Kasumi-1 (cell line): ENCODE measurements at places on chromosomes 5 and 9.

DNA sequence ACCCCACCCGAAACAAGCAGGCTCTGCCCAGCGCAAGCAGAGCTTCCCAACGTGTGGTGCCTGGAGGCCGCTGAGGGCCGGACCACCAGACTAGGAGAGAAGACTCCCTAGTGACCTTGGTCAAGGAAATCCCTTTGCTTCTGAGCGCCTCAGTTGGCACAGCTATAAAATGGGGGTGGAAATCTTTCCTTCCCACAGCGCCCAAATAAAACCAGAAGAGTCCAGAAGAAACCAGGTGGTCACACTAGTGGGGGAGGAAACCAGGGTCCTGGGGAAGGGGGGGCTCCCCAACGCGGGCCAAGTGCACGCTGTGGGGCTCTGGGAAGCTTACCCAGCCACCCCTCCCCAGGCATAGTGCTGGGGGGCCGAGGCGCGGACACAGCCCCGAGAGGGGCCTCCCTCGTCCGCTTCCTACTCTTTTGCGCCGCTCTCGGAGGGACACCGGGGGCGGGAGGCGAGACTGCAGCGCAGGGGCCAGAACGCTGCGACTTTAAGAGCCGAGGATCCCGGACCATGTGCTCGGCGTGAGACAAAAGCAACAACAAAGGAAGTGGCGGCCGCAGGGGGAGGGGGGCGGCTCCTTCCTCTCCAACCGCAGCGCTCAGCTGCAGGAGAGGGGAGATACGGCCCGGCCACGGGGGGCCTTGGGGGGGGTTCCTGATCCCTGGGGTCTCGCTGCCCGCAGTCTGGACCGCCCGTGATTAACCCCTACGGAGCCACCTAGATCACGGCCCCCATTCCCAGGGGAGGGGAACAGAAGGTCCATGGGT is 885 bp downstream of the RNF44 start:
- DNase-seq = peak; percentile 75

GRCh38 chr5:7015586-7016256 is 302.5 kb downstream of the TENT4A start:
- DNase-seq = no peak

DNA sequence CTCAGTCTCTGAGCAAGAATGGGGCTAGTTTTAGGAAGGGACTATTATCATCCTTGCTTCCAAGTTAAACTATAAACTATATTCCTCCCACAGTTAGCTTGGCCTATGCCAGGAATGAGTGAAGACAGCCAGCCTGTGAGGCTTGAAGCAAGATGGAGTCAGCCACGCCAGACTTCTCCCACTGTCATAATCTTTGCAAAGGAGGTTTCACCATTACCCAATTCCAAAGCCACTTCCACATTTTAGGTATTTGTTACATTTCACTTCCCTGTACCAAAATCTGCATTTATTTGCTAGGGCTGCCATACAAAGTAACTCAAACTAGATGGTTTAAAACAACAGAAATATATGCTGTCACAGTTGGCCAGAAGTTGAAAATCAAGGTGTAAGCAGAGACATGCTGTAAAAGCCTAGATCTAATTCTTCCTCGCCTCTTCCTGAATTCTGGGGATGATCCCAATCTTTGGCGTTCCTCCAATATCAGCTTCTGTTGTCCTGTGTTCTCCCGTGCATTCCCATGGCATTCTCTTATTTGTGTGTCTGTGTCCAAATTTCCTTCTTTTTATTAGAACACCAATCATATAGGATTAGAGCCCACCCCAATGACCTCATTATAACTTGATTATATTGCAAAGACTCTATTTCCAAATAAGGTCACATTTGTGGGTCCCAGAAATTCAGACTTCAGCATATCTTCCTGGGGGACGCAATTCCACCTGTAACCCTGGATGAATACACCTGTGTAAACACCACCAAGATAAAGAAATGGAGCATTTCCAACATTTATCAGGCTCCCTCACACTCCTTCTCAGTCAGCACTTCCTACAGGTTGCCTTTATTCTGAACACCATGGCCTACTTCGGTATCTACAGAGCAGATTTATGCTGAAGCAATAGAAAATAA is 126.8 kb downstream of the GCNT1 start:
- no peak for DNase-seq

DNA sequence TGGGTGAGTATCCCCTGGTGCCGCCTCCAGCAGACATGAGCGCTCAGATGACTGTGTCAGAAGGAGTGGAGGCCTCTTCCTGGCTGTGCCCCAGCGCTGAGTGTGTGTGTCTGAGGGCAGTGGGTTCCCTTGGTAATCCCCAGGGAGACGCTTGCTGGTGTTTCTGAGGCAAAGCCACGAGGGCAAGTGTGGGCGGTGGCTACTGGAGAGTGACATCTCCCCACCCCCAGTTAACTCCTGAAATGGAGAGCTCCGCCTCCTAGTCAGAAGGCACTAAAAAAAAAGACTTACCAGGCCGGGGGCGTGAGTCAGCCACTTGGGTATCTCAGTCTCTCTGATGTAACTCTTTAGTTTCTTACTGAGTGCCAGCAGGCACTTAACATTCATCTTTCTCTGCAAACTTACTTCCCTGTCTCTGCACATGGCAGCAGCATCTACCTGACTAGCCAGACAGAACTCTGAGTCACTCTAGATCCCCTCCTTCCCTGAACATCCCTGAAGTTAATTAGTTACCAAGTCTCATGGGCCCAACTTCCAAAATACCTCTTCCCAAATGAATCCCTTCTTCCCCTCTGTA is 19.3 kb downstream of the ORM2 start:
- DNase-seq = peak; percentile 94

DNA sequence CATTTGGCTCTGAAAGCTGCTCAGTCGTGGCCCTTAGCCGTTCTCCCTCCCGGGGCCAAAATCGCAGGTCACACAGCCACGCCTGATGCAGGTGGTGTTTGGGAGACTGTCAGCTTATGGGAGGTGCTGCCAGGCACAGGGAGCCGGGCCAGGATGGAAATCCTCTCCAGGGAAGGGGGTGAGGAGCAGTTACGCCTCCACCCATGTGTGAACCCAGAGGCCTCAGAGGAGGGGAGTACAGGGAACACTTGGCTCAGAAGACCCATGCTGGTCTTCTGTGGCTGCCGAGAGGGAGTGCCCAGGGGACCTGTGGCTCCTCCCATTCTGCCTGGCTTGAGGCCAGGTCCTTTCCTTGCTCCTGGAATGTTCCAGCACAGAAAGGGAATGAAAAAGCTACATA is 3.6 kb upstream of the OLFM1 start:
- DNase-seq = no peak

DNA sequence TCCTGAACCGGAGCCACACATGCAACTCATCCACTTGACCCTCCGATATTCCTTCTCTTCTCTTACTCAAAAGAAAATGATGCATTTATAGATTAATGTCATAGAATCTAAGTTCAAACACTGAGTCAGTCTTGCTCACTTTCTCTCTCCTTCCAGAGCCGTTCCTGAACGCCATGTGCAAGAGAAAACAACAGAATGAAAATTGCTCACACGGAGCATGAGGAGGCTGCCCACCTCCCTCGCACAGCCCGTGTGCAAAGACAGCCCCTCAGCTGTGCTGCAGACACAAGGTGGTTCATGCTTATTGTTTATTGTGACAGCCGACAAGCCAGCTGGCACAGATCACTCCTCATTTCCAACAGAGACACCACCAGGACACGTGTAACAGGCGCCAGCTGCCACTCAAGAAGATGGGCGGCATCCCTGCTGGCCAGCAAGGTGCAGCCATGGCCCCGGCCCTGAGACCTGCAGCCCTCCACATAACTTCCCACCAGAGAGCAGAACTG is 290.8 kb downstream of the GLIS3 start:
- no peak for DNase-seq

GRCh38 chr9:79222483-79222882 is 349.3 kb upstream of the TLE4 start:
- no peak for DNase-seq

GRCh38 chr5:145847499-145848497 is 12.7 kb upstream of the PRELID2 start:
- no peak for DNase-seq

DNA sequence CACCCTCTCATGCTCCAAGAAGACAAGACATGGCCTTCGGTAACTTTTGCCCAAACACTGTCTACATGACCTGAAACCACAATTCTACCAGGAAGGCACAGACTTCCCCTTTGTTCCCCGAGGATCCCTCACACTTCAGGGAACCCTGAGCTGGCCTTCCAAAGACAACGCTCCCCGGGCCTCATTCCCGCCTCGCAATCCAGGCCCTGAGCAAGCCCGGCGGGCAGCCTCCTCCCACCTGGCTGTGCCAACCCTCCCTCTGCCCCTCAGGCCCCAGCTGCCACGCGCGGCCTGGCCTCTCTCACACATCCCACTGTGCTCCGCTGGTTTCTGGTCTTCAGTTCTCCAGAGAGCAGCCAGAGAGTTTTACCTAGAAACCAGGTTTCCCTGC is 7.3 kb downstream of the QSOX2 start:
- no peak for DNase-seq

DNA sequence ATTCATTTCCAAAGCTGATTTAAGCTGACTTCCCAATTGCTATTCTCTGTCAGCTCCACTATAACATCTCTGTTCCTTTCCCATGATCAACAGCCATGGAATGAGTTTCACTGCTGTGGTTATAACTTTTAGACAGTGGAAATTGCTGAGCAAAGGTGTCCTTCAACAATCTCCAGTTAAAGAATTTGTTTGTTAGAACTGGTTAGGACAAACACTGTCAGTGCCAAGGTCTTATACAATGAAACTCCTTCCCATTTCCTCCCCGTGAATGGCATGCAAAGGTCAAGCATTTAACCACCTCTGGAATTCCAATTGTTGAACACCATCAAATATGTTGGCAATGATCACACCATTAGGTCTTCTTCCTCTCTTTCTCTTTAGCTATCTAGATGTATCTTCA is 45.7 kb upstream of the GHR start:
- DNase-seq = no peak

DNA sequence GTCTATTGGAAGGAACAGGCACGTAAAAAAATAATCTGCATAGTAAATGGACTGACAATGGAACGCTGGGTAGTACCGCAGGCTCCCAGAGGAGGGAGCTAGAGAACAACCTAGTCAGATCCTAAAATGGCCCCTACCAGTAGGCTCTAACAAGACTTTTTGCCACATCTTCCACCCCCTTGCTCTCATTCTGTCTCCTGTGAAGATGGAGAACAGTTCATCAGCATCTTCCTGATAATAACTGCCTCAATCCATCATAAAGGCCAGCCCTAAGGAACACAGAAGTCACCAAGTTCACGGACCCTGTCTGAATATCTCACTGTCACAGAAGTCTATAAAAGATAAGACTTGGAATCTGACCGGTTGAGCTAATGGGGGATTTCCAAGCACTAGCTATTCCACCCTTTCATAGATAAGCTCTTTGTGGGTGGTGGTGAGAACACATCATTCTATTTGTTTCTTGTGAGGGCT is 133.4 kb downstream of the SLC1A3 start:
- peak; percentile 79 for DNase-seq

GRCh38 chr9:127918183-127919107 is 1.6 kb upstream of the ST6GALNAC4 start:
- peak; percentile 17 for DNase-seq

GRCh38 chr5:83972909-83973308 is 252.3 kb upstream of the HAPLN1 start:
- no peak for DNase-seq

- no peak for DNase-seq
Observed at GRCh38 chr5:82396396-82396795, 118.2 kb upstream of the RPS23 start.

DNA sequence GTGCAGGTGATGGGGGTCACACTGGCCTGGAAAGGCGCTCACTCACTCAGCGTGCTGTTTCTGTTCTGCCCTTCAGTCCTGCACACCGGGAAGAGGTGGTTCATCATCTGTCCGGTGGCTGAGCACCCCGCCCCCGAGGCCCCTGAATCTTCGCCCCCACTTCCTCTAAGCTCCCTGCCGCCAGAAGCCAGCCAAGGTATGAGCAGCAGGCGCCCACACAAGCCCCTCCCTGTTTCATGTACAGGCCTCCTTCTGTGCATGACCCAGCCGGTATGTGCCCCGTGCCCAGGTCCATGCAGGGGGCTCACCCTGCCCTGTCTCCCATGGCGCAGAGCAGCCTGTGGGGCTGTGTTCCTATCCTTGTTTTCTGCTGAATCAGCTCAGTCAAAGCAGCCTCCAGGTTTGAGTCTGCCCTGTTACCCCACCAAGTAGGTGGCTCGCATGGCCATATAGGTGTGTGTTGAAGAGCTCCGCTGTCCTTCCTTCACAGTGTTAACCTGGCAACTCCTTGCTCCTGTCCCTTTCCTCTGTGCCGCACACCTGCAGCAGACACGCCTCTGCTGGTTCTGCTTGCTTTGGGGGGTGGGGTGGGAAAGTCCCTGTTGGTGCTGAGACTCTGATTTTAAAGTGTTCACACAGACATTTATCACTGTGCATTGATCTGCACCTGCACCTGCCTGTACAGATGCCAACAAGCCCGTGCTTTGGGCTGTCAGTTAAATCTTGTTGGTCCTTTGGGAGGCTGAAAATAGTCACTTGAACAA is 84.8 kb downstream of the WNK2 start:
- no peak for DNase-seq

GRCh38 chr5:122421374-122422079 is 109.5 kb downstream of the SNCAIP start:
- no peak for DNase-seq

- no peak for DNase-seq
Observed at GRCh38 chr9:11192993-11193392, 580.2 kb upstream of the PTPRD start.

DNA sequence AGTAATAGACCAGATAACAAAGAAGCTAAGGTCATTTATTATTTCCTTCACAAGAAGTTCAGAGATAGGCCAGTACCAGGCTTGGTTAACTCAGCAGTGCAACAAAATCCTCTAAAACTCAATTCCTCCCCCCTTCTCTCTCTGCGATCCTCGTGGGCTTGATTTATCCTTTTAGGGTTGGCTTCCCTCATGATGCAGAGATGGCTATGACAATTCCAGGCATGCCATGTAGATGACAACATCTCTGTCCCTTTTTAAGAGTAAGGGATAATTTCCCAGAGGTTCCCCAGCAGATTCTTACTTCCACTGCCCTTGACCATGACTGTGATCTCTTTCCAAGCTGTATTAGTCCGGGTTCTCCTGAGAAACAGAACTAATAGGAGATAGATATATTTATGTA is 28.7 kb upstream of the DAP start:
- no peak for DNase-seq

DNA sequence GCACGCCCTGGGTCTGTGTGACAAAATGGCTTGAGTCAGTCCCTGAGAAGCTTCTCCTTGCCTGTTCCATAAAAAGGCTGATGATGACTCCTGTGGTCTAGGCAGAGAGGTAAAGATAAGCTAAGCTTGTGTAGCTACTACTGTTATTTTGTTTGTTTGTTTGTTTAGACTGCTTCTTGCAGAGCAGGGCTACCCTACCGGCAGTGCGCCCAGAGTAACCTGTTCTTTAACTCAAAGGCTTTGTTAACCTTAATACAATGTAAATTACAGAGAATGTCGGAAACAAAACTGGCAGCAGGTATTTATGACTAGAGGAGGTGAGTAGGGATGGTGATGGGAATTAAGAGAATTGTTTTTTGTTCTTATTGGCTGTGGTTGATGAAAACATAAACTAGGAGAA is 87.6 kb downstream of the F2RL2 start:
- no peak for DNase-seq

GRCh38 chr9:104961701-104962359 is 33.9 kb upstream of the ABCA1 start:
- DNase-seq = no peak

GRCh38 chr9:134204991-134205578 is 40.7 kb upstream of the RNU6ATAC start:
- no peak for DNase-seq

- DNase-seq = peak; percentile 72
Observed at GRCh38 chr5:79133121-79133656, 21.6 kb downstream of the BHMT start.

- DNase-seq = peak; percentile 79
Observed at GRCh38 chr9:97615439-97616072, 17.6 kb downstream of the TSTD2 start.

- DNase-seq = no peak
Observed at GRCh38 chr5:135035678-135036030, 1.6 kb upstream of the PITX1 start.
